ENCODE measurements at places on chromosomes 13 and 19.

DNA sequence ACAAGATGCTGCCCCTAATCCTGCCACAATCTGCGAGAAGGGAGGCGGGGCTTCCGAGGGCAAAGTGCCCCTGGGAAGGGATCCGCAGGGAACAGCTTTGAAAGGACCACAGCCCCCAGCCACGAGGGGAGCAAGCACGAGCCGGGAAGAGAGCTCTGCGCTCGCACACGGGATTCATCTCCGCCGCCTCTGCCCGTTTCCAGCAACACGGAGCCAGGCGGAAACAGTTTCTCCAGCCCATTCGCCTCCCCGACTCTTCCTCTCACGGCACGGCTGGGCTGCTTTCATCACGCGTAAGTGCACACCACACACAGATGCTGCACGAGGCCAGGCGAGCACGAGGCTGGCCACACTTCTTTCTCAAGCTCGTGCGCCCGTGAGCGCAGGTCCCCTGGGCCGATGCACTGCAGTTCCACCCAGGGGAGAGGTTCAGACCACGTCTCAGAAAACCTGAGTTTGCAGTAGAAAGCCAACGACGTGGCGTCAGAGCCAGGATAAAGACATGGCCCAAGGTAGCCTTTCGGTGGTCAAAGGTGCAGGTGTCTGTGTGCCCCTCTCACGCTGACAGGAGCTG lies 33.6 kb downstream of the NAXD start:
- DNase-seq: no peak

DNA sequence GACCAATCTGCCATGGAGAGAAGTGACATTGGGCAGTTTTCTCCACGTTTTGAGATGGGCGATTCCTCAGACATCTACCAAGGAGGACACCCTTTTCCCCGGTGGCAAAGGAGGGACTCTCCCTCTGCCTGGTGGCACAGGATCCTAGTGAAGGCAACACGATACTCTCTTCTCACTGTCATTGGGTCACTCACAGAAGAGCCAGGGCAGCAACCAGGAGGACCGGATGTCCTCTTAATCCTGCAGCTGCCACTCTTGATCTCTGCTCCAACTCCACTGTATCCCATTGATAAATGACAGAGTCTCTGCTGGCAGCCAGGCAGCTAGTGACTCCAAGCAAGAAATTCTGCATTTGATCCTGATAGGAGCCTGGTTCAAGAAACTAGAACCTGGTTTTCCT lies 42.2 kb downstream of the COL4A2 start:
- DNase-seq: no peak

DNA sequence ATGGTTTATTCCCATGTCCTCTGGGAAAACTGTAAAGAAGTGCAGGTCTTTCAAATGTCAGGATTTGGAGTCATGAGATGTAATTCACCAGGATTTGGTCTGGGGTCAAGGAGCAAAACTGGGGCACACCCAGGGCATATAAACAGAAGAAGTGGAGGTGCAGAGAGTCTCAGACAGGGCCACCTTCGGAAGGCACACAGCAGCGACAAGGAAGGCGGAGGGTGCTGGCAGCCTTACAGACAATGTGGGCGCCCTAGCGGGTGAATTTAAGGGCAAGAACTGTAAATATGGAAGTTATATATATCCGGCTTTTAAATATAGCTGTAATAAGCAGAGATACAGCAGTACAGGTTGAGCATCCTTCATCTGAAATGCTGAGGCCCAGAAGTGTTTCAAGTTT lies 31.2 kb downstream of the DHRS12 start:
- no peak for DNase-seq

DNA sequence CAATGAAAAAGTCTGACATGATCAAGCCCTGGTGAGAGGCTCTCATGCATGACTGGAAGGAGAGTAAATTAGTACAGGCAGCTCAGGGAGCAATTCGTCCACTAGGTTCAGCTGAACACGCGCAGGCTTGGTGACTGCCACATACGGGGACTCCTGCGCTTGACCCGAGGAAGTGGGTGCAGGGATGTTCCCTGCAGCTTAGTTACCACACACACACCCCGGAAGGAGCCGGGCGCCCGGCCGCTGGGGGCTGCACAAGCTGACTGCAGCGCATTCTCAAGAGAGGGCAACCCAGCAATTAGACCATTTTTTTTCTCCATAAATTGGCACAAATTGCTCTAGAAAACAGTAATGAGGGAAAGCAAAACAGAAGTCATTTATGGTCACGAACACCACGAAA lies 23.0 kb upstream of the MIER2 start:
- DNase-seq: no peak

GRCh38 chr19:42086770-42087550 lies 11.0 kb downstream of the ZNF574 start:
- DNase-seq: no peak

GRCh38 chr13:30873499-30873898 lies 32.6 kb upstream of the MEDAG start:
- no peak for DNase-seq

DNA sequence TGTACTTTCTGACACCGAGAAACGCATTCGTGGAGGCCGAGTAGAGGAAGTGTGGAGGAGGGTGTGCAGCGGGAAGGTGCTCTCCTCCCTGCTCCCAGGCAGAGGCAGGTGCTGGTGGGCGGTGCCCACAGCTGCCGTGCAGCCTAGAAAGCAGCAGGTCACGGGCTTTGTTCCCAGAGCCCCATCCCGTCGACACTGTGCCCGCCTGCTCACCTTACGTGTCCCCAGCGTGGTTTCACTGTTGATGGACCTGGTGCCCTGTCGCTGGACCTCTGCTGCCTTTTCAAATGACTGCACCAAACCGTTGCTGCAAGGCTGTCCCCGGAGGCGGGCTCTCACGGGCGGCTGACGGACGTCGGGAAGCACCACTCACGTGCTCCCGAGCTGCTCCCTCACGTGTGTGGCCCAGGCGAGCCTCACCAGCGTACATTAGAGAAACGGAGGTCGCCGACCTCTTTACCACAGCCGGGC lies 20.8 kb downstream of the PLEKHJ1 start:
- DNase-seq: no peak

- DNase-seq: no peak
Observed at GRCh38 chr19:13652810-13653590, 111.3 kb upstream of the MRI1 start.

DNA sequence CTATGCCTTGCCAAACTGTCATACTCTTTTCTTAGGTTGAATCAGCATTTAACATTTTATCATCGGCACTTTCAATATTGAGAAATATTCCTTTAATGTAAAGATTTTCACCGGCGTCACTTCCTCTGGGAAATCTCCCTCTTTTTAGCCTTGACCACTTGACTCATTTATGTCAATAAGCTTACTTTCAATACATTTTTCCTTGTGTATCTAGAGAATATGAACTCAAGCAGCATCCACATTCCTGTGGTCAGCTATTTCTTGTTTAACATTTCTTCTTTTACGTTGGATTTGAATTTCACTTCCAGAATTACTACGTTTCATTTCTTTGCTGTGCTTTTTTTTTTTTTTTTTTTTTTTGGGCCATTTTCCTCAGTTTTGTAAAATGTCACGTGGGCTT lies 271.2 kb upstream of the HTR2A start:
- no peak for DNase-seq

DNA sequence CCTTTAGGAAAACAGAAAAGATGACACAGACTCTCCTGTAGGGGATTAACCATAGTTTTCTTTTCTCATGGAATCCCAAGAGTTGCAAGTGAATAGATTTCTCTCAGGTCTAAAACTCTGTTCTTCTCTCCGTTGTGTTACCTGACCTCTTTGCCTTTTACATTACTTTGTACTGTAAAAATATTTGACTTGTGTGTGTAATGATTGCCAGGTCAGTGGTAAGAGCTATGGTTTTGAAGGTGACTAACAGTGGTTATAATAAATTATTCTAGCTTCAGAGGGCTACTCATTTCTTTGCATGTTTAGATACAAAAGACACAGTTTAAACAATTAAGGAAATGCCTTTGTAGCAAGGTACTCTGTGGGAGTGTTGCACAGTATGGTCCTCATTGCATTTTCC lies 23.0 kb upstream of the PSG2 start:
- DNase-seq: no peak

DNA sequence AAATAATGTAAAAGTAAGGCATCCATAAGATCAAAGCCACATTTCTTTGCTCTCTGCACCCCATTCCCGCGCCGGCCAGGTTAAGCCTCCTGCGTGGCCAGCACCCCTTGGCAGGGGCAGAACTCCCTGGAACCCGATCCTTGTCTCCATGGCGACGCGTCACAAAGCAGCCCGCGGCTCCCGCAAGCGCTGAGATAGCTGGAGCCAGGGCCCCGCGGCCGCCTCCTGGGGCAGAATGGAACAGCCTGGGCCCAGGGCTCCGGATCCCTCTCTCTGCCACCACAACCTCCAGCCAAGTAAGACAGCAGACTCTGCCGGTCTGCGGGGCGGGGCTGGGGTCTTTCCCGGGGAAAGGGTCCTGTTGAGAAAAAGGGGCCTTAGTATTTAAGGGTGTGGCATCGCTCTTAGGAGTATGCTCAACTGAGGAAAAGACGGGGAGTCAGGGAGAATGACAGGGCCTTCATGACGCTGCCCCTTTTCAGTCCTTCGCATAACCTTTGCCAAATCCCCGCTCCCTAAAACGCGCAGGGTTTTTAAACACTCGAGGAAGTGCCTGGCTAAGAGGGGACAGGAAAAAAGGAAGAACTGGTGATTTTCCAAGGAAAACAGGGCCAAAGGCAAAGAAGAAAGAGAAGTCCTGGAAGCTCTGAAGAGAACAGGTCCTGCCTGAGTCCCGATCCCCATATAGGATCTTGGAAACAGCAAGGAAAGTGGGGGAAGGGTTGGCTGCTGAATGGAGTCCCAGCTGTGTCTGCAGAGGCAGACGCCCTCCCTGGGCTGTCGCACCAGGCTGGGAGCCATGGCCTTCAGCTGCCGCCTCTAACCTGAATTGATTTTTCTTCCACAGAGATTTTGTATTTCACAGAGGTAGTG lies at the start of gene TEX26:
Gene TEX26 (plus strand): TSS at position 176 of the 873 bp plus-strand sequence. CDS start 60 bp downstream, at position 236.
- DNase-seq: no peak

DNA sequence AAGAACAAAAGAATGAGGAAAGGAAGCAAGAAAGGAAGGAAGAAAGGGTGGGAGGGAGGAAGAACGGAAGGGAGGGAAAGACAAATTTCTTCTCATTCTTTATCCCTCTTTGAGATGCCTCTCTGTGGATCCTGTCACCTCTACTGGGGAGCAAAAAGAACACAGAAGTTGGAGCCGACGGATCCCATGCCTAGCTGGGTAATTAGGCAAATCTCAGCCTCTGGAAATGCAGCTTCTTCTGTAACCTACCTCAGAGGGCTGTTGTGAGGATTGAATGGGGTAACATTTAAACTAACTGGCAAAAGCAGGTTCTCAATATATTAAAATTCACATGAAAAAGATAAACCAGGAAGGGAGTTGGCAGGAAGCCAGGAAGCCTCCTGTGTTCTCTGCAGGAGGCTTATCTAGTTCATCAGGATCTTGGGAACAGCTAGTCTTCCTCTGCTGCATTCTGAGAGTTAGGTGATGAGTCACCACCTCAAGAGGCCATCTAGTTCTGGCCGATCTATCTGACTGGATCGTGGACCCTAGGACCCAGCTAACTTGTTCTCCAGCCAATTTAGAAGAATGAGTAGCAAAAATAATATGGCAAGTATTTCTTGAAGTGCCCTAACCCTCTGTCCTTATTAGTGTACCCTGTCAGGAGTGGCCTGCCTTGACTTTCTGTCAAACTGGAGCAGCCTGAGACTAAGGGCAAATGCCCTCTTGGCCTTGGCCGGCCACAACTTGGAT lies 15.2 kb upstream of the CPB2 start:
- no peak for DNase-seq

GRCh38 chr13:23796551-23796950 lies 92.6 kb downstream of the MIPEP start:
- no peak for DNase-seq

DNA sequence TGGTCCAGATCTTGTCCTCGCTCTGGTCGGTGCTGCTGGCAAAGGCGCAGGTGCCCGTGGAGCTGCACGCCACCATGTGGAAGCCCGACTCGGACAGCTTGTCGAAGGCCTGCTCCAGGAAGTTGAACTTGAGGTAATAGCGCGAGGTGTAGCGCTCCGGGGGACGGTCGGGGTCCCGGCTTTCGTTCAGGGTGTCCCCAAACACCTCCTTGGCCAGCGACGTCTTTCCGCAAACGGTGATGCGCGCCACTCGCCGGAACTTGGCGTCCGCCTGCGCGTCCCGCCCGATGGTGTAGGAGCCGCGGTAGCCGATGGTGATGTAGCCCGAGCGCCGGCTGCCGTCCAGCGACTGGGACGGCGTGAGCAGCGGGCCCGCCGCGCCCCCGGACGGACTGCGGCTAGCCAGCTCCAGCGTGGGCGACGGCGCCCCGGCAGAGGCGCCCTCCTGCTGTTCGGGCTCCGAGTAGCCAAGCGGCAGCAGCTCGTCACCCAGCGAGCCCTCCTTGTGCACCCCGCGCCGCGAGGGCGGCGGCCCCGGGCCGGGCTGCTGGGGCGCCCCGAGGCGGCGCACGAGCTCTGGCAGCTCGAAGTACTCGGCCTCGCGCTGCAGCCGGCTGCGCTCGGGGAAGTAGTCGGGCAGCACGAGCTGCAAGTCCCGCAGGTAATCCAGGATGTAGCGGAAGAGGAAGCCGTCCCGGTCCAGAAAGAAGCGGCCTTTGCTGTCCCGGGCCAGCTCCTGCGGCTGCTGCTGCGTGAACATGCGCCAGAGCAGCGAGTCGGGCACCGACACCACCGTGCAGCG lies 801 bp downstream of the KCTD12 start:
- peak; percentile 21 for DNase-seq

DNA sequence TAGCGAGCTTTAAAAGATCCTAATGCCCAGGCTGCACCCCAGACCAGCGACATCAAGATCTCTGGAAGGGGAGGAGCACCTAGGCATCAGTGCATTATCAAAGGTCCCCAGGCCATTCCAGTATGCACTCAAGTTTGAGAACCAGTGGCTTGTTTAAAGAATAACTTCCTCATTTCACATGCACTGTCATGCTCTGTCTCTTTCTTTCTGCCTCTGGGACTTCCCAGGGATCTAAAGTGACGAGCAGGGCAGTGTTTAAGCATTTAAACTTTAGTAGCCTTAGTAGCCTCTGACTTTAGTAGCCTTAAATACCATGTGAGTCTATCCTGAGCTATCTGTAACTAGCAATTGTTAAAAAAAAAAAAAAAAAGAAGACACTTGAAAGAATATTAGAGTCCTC lies 8.9 kb upstream of the FARP1 start:
- DNase-seq: no peak

All from activated T-helper 9 cell treated with anti-CD3 and anti-CD28 coated beads, Interleukin-2, amount 50 U/mL, for 16 hours (primary cell).